ENCODE measurements at places on chromosomes 3 and 15.

GRCh38 chr3:58079773-58080172 lies 71.6 kb downstream of the FLNB start:
- no peak for DNase-seq

- DNase-seq, result no peak
These were observed 69.3 kb upstream of the RPL35A start for GRCh38 chr3:197880491-197881269.

- DNase-seq, result no peak
These were observed 121.1 kb downstream of the ZNF621 start for GRCh38 chr3:40645883-40646282.

- DNase-seq, result no peak
These were observed 273.9 kb downstream of the PDCD6IP start for GRCh38 chr3:34072297-34072696.

GRCh38 chr15:31867536-31868442 lies 162.5 kb upstream of the CHRNA7 start:
- DNase-seq, result peak; percentile 23

GRCh38 chr15:66968806-66969596 lies 96.4 kb upstream of the SMAD3 start:
- DNase-seq, result no peak

GRCh38 chr3:115758076-115758763 lies 134.9 kb downstream of the GAP43 start:
- DNase-seq, result no peak

DNA sequence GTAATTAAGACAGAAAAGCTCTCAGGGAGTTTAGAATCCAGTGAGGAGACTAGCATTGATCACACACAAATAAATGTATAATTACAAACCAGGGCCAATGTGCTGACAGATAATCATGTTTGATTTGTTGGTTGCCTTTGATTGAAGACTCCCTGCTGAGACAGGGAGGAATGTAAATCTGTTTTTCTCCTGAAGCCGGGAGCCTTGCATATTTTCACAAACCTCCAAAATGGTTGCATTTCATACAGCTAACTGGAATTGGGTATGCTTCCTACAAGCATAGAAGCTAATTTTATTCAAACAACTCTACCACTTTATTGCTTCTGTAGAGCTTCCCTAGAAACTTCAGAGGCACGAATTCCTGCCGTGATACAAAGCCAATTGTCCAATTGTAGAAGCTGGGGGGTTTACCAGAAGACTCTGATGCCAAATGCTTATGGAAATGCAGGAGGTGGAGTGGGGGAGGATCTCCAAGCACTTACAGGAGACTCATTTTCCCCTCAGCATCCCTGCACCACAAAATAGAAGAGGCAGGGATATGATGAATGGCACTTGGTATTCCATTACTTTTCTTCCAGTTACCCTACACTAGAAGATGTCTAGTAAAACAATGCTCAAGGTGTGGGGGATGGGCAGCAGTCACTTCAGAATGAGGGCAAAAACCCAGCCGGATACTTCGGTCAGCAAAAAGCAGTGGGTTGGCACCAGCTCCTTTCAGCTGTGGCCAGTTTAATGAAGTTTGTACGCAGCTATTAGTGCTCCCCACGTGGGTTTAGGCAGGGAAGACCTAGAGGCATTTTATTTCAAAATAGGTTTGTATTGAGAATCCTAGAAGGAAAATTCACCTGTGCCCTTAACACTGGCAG lies 11.4 kb upstream of the MEX3B start:
- no peak for DNase-seq

- no peak for DNase-seq
These were observed 39.6 kb upstream of the CTNNB1 start for GRCh38 chr3:41159588-41160189.

DNA sequence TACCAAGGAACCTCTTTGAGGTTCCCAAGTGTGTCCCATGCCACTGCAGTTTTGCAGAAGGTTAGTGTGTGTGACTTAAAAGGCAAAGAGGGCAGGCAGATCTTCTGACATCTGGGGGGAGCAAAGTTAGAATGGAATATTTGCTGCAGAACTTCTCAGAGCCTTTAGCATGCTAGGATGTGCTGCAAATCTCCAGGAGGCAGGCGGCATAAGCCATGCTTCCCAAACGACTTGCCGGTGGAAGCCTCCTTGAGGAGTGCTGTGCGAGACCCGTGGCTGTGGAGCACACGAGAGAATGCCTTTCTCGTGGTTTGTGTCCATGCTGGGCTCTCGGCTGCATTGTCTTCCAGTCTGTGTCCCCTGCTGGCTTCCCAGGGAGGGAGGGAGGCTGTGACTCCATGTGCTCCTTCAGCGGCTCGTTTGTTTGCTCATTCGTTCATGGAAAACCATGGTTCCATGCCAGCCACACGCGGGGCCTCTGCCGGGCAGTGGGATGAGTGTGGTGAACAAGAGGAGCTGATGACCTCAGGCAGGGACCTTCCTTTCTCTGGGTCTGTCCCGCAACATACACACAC lies 13.8 kb downstream of the HDAC11 start:
- no peak for DNase-seq

- no peak for DNase-seq
These were observed 182.3 kb upstream of the NDN start for GRCh38 chr15:23869396-23869795.

DNA sequence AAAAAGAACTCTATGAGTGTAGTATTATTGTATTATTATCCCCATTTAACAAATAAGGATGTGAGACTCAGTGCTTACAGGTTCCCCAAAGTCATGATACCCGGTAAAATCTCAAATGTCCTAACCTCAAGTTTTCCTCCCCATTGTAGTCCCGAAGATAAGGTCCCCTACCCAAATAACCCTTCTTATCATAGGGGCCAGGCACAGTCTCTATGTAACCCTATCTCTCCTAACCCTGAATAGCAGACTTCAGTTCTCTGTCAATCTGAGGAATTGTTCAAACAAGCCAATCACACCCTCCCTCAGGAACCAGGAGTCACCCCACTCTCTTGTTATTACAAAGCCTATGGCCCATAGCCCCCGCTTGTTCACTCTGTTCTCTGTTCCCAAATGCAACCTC lies 10.5 kb upstream of the SUSD5 start:
- no peak for DNase-seq

- DNase-seq, result no peak
These were observed 43.1 kb downstream of the AMOTL2 start for GRCh38 chr3:134330883-134331810.

GRCh38 chr3:46655271-46655670 lies 38.2 kb downstream of the ALS2CL start:
- no peak for DNase-seq

- no peak for DNase-seq
These were observed 105.5 kb upstream of the IL12A start for GRCh38 chr3:159882790-159883779.

- no peak for DNase-seq
These were observed 100.4 kb downstream of the MYO5A start for GRCh38 chr15:52428297-52428696.

GRCh38 chr3:126160243-126161210 lies 19.9 kb downstream of the ALDH1L1 start:
- DNase-seq, result no peak

DNA sequence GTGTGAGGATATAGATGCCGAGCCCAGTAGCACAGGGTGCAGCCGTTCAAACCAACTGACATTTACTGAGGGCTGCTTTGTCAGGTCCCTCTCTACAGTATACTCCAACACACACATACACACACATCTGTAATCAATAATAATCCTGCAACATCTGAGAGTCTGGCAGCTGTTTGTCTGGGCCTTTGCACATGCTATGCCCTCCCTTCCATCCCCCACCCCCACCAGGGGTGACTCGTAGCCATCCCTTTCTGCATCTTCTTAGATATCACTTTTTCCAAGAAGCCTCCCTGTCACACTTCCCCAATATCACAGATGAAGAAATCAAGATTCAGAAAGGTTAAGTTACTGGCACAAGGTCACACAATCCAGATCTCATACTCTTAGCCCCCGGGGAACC lies 13.7 kb downstream of the SPATA12 start:
- no peak for DNase-seq

- DNase-seq, result no peak
These were observed 328.9 kb upstream of the TBL1XR1 start for GRCh38 chr3:177525987-177526712.

DNA sequence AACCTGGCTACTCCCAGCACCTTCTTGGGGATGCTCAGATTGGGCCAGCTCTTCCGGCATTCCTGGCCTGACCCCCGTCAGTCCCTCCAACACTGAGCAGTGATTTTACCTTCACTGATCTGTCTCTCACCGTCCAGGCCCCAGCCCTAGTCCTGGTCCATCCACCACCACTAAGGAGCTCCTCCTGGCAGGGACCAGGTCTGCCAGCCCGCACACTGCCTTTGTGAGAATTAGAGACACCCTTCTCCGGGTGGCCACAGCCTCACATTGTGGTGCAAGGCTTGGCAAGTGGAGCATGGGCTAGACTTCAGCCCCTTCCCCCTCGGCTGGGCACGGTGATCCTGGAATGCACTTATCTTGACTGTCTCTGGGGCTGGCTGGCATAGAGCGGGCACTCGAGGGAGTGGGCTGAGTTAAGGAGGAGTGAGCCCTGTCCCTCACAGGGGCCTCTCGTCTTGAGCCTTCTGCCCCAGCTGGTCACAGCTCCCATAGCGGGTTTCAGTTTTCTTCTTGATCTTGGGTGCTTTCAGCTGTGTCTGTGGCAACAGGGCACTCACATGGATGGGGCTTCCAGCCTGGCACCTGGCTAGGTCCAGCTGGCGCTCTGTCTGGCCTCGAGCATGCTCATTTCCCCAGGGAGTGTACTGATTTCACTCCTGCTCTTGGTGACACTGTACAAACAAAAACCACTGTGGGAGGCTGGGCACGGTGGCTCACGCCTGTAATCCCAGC lies 53.9 kb downstream of the LINGO1 start:
- DNase-seq, result no peak

GRCh38 chr15:77871852-77872371 lies 205.6 kb downstream of the TBC1D2B start:
- DNase-seq, result no peak

DNA sequence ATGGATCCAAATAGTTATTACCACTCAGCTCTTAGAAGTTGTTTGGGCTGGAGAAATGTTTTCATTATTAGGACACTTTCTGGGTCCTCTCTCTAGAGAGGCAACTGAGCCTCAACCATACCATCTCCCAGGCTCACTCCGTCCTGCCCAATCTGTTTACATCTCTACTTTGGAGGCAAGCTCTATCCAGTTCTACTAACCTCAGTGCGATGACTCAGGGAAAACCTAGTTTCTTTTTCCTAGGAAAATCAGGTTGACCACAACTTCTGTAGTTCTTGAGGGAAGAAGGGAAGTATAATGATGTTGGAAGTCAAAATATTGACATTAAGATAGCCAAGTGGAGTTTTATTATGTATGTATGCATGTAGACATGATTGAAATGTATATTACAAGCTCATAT lies 40.4 kb downstream of the LPP start:
- no peak for DNase-seq

GRCh38 chr3:187662848-187663409 lies 7.3 kb downstream of the SST start:
- DNase-seq, result no peak

DNA sequence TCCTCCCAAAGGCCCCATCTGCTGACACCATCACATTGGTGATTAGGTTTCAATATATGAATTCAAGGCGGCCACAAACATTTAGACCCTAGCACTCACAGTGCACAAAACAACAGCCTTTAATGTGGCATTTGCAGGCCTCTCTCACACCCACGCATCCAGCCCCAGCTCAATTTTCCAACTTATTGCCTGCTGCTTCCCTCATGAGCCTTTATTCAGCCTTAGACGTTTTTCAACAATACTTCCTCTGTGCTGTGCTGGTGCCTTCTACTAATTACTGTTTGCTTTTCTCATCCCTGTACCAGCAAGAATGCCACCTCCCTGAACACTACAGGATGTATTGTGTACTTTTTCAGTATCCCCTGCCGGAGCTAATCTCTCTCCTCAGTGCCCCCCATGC lies 334.6 kb downstream of the GABRB3 start:
- DNase-seq, result no peak

DNA sequence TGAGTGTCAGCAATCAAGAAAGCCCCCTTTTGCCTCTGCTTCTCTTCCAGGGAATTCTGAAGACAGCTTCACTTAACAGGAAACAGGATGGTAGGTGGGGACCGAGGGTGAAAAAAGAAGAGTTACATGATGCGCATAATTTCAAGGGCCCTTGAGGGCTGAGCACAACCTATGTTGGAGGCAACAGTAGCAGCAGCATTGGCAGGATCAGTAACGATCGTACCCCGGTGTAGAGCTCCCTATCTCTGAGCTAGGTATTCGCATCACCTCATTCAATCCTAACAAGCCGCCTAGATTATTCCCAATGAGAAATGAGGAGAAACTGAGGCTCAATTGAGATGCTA lies 432 bp upstream of the RAD54L2 start:
- DNase-seq, result no peak

DNA sequence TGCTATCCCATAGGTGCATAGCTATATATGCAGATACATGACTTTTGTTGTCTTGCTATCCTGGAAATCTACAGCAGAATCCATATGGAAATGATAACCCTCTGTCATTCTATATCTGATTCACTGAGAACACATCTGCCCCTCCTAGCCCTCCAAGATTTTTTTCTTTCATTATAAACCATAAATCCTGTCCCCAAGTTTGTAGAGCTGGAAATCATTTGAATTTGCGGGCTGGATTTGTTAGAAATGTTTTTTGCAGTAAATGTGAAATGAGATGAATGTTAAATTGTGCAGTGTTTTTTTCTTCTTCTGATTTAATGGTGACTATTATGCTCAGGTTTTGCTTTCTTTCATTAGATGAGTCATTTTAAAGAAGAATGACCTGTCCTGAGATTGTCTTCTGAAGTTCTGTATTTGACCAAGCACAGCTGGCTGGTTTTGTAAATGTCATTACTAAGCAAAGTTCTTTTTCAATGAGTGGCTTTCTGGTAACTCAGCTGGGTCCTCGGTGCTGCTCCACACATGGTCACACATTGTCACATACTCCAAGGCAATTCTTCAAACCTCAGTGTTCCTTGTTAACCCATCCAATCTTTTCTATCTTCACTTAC lies 25.3 kb upstream of the ABHD17C start:
- no peak for DNase-seq

- peak; percentile 41 for DNase-seq
These were observed 1.8 kb upstream of the ZMYND10 start for GRCh38 chr3:50347187-50347813.

DNA sequence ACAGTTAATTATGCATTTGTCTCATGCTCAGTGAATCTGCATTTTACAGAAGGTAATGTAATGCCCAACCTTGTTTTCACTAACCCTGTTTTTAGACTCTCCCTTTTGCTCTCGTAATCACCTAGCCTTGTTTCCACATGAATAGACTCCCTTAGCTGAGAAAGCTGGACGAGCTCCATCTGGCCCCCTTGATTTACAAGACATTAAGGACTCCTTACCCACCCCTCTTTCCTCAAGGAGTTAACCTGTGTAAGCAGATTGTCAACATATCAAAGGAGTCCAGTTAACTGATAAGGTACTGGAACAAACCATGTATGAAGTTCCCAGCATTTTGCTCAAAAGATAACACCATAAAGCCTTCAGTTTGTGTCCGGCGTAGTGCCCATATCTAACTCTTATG lies 99.6 kb downstream of the VPS8 start:
- no peak for DNase-seq

- no peak for DNase-seq
These were observed 23.1 kb downstream of the PTX3 start for GRCh38 chr3:157459706-157460105.

Data from stimulated activated CD8-positive, alpha-beta memory T cell treated with anti-CD3 and anti-CD28 coated beads, Interleukin-7, amount 100 ng/mL, for 1 hour (primary cell).